ENCODE measurements at places on chromosomes 2 and 18. TPM values are rescaled to one million over a fixed set of nuclear protein-coding genes. Genes with fewer than 3 reads are reported as not detected.

- H3K36me3 ChIP-seq = no peaks in the 10 kb centered on the region
- no peak overlapping the region for H3K4me3 ChIP-seq
- H3K27me3 ChIP-seq = no peaks in the 10 kb centered on the region
These were observed 38.4 kb downstream of the PAX8 start for GRCh38 chr2:113240150-113240914.

Gene TMEFF2
- 2.3 TPM for total RNA-seq

Gene EFEMP1
- 25.7 TPM for total RNA-seq

- H3K27me3 ChIP-seq = no peaks in the 10 kb centered on the region
- H3K4me1 ChIP-seq = peaks cover 23% of the 10 kb centered on the region
- H3K36me3 ChIP-seq = no peaks in the 10 kb centered on the region
- no peak overlapping the region for H3K4me3 ChIP-seq
- no peak for DNase-seq
These were observed 241.7 kb upstream of the ID2 start for GRCh38 chr2:8440029-8440778.

GRCh38 chr18:51236225-51236624 lies 38.7 kb upstream of the MEX3C start:
- H3K4me1 ChIP-seq = peaks cover 15% of the 10 kb centered on the region
- no peaks in the 10 kb centered on the region for H3K27me3 ChIP-seq
- H3K36me3 ChIP-seq = no peaks in the 10 kb centered on the region
- DNase-seq = no peak
- H3K4me3 ChIP-seq = no peak overlapping the region

- peak overlapping the region; percentile 75 for H3K4me3 ChIP-seq
- peaks cover 16% of the 10 kb centered on the region for H3K36me3 ChIP-seq
- H3K27ac ChIP-seq = no peak overlapping the region
- H3K4me1 ChIP-seq = peaks cover 76% of the 10 kb centered on the region
These were observed 6.0 kb downstream of the IRS1 start for GRCh38 chr2:226793646-226794045.

Gene CXCR1
- not detected for total RNA-seq

Gene PCARE
- not detected for total RNA-seq

Gene ERBB4
- 1.8 TPM for total RNA-seq

DNA sequence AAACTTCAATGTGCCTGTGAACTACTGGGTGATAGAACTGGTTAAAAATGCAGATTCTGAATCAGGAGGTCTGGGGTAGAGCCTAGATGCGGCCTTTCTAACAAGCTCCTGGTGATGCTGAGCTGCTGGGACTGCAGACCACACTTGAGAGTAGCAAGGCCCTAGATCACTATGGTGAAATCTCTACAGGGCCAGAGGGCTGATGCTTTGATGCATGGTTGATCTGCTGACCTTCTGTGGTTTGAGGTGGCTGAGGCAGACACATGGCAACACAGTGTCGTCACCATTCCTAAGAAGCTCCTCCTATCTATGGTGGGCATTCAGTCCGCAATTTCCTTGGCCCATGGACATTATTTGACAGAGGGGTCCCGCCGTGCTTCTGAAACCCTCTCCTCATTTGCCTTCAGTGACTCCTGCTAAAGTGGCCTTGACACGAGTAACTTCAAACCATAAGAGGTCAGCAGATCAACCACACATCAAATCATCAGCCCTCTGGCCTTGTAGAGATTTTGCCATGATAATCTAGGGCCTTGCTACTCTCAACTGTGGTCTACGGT lies 19.8 kb downstream of the CCDC68 start:
- no peaks in the 10 kb centered on the region for H3K36me3 ChIP-seq
- H3K27me3 ChIP-seq = no peaks in the 10 kb centered on the region
- no peak overlapping the region for H3K27ac ChIP-seq
- H3K4me3 ChIP-seq = no peak overlapping the region
- DNase-seq = no peak
